Activated B cell treated with CpG ODN at 0.5 μM for 24 hours (primary cell): ENCODE measurements at places on chromosomes 2 and 18. TPM values are rescaled to one million over a fixed set of nuclear protein-coding genes. Genes with fewer than 3 reads are reported as not detected.

DNA sequence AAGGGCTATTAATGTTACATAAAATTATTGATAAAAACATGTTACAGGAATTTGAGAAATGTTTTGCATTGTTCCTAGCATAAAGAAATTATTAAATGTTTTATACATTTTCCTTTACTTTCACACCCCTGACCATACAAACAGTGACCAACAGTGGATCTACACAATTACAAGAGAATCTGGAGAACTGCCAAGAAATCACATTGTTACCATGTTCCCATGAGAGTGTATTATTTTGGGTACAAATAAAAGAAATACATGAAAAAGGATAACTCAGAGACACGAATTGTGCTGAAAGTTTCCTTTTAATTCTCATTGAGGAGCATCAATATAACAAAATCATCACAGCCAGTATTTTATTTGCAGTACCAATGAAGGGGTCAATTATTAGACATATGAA, 150.1 kb downstream of the WDPCP start:
- DNase-seq: no peak

AGXT gene
- total RNA-seq: not detected in 2 replicates

CCDC74A gene
- total RNA-seq: 0.71 and 1.1 TPM in 2 replicates

ZNF385B gene
- total RNA-seq: not detected in 2 replicates

GRCh38 chr2:68692511-68692910, 42.1 kb upstream of the ARHGAP25 start:
- DNase-seq: no peak

- no peak for DNase-seq
Observed at GRCh38 chr2:42844901-42845821, 52.8 kb upstream of the HAAO start.

SP9 gene
- total RNA-seq: not detected in 2 replicates

DNA sequence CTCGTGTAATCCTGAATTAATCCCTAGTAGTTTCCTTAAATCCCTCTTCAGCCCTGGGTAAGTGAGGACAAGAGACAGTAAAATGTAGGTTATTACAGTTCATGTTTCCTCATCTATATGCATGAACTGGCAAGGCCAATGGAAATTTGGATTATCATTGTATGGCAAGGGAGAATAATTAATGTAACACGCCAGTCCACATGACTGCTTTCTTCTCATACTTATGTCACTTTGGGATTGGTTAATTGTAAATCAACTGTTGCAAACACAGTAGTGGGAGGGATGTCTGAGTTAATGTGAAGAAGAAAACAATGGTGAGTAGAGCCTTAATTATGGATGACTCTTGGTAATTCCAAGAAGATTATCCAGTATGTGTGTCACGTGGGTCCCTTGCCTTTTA, 1.7 kb upstream of the SERPINB7 start:
- no peak for DNase-seq

DNA sequence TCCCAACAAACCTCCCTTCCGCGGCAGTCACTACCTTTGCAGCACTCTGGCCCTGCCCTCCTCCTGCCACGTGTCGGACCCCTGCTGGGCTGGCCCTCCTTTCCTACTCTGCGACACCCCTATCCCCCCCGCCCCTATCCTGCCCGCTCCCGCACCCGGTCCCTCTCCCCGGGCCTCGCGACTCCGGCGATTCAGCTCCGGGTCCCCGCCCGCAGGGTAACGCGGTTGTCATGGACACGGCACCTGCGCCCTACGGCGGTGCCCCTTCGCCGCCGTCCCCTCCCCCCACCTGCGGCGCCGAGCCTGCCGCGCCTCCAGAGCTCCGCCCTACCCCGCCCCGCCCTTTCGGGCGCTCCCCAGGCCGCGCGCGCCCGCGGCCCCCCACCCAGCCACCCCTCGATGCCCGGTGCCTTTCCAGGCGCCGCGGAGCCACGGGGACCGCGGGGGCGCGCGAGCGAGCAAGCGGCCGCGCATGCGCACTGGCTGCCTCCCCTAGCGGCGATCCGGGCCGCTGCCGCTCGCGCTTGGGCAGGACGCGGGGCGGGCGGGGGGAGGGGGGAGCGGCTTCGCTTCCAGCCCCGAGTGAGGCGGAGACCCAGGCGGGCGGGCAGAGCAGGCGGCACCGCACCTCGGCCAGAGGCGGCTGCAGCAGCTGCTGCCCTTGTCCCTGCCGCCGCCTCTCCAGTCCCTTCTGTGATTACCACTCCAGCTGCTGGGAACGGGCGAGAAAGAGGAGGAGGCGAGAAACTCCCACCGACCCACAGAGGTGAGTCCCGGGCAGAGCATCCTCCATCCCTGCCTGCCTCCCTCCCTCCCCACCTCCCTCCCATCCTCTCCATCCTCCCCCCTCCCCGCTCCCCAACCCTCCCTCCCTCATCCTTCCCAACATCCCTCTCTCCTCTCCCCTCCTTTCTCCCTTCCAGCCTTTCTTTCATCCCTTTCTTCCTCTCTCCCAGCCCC, at the start of gene CTNNA2:
CTNNA2 (plus strand) TSS at position 610 of the 960 bp plus-strand sequence.
- no peak for DNase-seq

DNA sequence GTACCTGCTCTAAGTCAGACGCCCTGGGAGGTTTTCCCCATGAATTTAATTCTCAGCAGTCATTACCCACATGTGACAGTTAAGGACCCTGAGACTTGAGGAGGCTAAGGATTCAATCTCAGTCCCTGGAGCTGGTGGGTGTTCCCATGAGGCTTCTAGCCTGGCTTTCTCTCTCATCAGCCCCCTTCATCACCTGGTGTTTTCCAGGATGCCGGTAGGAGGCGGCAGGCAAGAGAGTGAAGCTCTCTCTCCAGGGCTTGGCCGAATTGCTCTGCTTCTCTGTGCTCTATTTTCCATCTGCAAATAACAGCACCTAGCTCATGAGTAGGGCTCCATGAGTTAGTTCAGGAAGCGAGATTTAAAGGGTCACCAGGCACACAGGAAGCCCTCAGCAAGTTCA, 241.9 kb downstream of the PTPRM start:
- DNase-seq: no peak

CPLX4 gene
- total RNA-seq: not detected in 2 replicates

DNA sequence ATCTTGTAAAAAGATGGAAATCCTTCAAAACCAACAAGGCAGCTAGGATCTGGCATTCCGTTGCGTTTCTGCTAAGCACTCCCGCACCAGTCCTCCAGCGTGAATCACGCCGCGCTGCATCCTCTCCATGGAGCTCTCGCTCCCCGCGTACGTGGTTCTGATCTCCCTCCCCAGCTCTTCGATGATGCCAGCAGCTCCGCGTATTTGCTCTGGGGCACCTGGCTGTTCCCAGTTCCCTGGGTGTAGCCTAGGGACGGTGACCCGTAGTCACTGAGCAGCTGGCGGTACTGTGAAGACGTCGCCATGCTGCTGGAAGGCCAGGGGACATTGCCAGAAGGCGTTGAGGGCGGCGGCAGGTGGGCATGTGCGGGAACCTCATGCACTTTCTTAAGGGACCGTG, 407.5 kb downstream of the RNF144A start:
- DNase-seq: no peak

GRCh38 chr2:38095996-38096861, 20.3 kb upstream of the CYP1B1 start:
- DNase-seq: no peak

UGT1A8 gene
- total RNA-seq: not detected in 2 replicates
